ENCODE measurements at places on chromosomes 3 and 15. TPM values are rescaled to one million over a fixed set of nuclear protein-coding genes. Genes with fewer than 3 reads are reported as not detected.
A peak's percentile ranks its signal among the peaks of the same experiment; 100 is the strongest.

DNA sequence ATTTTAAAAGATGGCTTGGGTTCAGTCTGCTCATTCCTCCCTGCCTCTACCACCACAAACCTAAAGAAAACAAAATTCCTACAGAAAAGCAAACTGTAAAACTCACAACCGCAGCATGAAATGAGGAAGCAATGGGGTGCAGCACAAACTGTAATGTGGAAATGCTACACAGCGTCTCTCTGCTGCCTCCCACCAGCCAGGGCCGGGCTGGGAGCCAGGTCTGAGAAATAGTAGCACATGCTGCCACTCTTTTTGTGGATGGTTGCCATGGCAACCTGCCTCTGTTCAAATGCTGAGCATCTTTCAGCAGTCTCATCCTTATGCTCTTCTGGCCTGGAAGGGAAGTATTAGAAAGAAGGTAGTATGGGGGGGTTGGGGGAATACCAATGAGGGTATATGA is 55.4 kb downstream of the EOMES start:
- DNase-seq, result no peak

- DNase-seq, result no peak
Observed at GRCh38 chr3:135083756-135084155, 288.7 kb downstream of the EPHB1 start.

GRCh38 chr3:95434491-95434890 is 1371.6 kb downstream of the NSUN3 start:
- no peak for DNase-seq

GRCh38 chr3:56347219-56347871 is 120.9 kb downstream of the ERC2 start:
- DNase-seq, result peak; percentile 16

TEX55 gene
- 0.33 TPM for total RNA-seq

GRCh38 chr15:62835762-62836161 is 206.8 kb upstream of the TPM1 start:
- no peak for DNase-seq

DNA sequence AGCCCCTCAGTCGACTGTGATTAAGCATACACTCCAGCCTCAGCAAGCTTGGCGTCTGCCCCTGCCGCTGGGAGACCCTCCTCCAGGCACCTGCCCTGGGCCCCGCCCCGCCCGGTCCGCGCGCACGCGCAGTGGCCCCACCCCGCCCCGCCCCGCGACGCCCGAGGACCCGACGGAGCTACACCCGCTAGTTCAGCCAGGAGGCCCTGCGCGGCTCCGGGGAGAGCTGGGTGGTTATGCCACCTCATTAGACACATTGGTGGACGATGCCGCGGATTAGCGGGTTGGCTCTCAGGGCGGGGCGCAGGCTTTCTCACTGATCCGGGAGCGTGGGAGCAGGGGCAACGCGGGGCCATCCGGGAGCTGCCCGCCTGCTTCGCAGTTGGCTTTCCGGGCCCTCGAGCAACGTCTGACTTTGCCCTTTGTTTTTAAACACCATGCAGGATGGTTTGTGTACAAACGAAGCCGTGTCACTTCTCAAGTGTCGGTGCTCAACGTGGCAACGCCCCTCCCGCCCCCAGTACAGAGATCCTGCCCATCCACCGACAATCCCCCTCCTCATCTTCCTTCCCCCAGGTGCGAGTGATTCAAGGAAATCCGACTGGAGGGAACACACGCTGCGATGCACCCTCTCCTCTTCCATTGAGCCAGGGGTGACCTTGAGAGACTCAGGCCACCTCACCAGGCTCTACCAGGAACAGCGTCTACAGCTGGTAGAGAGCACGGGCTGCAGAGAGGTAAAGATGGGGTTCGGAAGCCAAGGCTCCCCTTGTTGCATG is 109.3 kb downstream of the SHQ1 start:
- no peak for DNase-seq

DNA sequence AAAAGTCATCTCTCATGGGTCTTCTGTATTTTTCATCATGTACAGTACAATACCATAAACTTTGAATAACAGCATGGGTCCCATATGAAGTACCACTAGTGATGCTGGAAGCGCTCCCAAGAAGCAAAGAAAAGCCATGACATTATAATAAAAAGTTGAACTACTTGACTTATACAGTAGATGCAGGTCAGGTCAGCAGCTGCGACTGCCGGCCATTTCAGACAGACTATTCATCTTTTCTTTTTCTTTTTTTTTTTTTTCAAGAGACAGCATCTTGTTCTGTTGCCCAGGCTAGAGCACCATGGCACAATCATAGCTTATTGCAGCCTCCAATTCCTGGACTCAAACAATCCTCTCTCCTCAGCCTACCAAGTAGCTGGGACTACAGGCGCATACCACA is 10.2 kb downstream of the RAF1 start:
- DNase-seq, result no peak

ITGB5 gene
- total RNA-seq, result 67.2 TPM

LXN gene
- 332 TPM for total RNA-seq

GRCh38 chr3:52518723-52519444 is 14.8 kb downstream of the NT5DC2 start:
- DNase-seq, result no peak

DNA sequence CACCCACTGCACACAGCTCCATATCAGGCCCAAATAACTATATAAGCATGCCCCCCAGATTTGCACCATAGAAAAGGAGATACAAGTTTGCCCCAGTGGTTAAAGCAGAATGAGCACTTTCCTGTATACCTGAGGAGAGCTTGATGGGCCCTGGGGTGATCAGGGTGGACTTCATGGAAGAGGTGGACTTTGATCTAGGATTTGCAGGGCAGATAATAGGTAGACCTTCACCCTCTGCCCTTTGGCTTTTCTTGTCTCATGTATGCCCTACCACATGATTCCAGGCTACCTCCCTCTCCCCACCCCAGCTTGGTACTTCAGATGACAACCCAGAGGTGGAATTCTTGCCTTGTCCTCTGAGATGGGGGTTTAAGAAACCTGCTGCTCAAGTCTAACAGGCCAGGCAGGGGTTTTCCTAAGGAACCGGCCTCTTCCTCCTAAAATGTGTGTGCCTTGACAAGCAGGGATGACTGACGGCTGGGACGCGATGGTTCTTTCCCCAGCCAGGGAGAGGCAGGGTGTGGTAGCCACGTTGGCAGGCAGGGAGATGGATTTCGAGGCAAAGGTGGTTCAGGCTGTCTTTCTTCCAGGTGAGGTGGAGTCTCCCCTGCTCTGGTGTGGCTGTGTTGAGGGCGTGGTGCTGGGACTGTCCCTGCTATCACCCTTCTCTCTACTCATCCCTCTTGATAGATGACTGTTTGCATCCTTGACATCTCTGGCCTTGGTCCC is 6.6 kb upstream of the RHCG start:
- DNase-seq, result peak; percentile 79

GRCh38 chr15:78437762-78438618 is at the start of gene IREB2:
Gene IREB2 (plus strand): TSS chr15:78438216. CDS start chr15:78438338, 122 bp downstream.
- DNase-seq, result peak; percentile 97

GOLGA8H gene
- 1.0 TPM for total RNA-seq

DNA sequence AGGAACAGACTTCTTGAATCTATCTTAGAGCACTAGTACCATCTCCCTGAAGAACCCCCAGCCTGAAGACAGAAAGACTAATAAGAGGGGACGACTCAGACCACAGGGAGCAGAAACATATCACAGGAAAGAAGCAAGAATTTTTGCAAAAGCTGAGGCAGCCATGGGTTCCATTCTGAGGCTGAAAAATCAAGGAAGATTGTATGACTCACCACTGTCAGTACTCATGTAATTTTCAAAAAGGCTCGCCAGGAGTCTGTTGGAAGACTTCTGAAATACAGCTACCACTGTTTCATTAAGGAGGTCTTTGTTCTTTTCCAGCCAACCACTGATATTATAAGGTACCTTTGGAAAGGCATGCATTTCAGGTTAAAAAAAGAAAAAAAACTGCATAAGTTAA is 47.5 kb downstream of the MYH15 start:
- peak; percentile 31 for DNase-seq

TGM5 gene
- not detected for total RNA-seq

ALPK3 gene
- 6.9 TPM for total RNA-seq

DNA sequence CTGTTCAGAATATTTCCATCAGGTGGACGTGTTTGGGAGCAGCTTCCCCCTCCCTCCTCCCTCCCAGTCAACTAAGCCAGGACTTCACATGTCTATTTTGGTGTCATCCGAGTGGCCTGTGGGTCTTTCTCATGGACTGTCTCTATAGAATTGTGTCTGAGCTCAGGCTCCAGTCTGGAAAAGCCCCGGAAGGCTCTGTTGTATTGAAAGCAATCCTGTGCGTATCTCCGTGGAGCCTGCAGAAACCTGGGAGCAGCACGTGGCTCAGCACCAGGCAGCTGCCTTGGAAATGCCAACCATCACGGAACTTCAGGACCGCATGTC is 25.2 kb downstream of the COLQ start:
- DNase-seq, result no peak

DNA sequence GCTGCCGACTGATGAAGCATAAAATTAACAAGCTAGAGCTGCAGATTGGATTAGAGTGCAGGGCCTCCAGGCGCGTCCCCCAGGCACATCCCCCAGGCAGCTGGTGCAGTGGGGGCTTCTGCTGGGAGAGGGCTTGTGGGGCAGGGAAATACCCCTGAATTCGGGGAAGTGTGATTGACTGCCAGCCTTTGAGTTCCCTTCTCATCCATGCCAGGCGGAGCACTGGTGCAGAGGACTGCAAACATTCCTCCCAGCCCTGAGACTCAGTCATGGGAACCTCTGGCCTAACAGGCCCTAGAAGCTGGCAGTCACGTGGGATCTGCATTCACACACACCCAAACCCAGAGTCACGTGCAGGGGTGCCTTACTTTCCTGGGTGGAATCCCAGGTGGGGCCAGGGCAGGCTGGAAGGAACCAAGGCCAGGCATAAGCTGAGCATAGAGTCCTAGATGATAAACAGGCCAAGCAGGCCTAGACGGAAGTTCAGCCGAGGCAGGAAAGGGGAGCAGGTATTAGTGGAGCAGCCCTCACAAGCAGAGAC is 46.2 kb upstream of the SEC22A start:
- DNase-seq, result no peak

- no peak for DNase-seq
Observed at GRCh38 chr15:60854858-60855564, 374.1 kb downstream of the RORA start.

- DNase-seq, result no peak
Observed at GRCh38 chr3:17799312-17799711, 56.9 kb upstream of the TBC1D5 start.

ELP6 gene
- 64.5 TPM for total RNA-seq

DNA sequence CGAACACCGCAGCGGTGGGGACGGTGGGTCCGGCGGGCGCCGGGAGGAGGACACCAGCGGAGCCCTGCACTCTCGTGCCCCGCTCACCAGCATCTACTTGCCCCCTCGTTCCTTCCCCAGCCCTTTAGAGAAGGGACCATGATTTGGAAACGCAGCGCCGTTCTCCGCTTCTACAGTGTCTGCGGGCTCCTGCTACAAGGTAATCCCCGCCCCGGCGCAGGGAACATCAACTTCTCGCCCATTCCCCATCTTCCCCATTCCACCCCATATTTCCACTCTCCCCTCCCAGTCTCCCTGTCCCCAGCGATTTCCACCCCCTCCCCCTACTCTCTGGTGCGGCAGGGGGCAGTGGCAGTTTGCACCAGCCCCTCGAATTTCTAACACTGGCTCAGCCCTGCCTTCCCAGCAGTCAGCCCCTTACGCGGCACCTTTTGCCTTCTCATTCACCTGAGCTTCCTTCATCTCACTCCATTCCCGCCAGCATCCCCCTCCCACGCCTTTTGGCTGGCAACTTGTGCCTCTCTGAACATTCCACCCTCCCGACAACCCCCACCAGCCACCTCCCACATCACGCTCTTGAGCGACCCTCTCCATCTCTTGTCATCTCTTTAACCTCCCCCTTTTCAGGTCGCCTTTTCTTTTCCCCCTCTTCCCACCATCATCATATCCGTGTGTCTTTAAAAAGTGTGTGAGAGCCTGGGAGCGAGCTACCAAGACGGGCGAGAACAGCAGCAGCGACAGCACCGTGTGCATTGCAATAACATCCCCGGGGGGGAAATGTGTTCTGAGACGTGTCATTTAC is 882 bp downstream of the CADM2 start:
- no peak for DNase-seq

DNA sequence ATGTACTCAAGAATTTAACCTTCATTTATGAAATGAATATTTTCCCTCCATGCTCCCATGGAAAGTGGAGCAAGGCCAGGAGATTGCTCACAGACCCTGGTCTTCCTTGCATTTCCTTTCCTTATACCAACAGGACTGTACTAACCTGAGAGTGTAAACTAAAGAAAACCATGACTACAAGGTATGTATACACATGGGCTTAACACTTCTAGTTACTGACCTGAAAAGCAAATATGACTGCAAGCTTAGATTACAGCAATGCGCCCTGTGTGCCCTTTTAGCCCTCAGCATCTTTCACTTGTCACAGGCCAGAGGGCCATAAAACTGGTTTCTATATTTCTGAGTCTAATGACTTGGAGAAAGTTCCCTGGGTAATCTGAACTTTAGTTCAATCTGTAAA is 52.1 kb downstream of the NEK10 start:
- DNase-seq, result no peak

- no peak for DNase-seq
Observed at GRCh38 chr15:38701149-38701548, 136.5 kb upstream of the RASGRP1 start.

SHF gene
- 2.2 TPM for total RNA-seq

- DNase-seq, result no peak
Observed at GRCh38 chr3:49410066-49410845, 1.5 kb downstream of the RHOA start.

CLDN18 gene
- total RNA-seq, result not detected

EXD1 gene
- total RNA-seq, result not detected

DNA sequence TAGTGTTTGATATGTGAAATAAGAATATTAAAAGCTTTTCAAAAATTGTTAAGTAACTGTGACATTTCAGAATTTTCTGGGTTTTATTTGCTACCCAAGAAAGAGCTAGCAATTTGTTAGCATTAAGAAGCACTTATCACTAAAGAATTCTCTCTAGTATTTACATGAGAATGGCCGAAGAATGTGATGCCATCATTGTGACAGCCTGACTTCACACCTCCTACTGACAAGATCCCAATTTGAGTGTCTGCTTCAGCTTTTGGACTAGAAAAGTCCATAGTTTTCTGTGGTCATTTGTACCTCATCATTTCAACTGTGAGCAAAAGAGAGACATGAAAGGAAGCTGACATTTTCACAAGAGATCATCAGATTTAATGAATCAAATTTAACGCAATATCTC is 548.1 kb upstream of the AGTR1 start:
- DNase-seq, result no peak

GRCh38 chr15:26864664-26865191 is 2.1 kb upstream of the GABRA5 start:
- peak; percentile 60 for DNase-seq

GRCh38 chr15:52529341-52529924 is 753 bp upstream of the MYO5A start:
- DNase-seq, result no peak

DNA sequence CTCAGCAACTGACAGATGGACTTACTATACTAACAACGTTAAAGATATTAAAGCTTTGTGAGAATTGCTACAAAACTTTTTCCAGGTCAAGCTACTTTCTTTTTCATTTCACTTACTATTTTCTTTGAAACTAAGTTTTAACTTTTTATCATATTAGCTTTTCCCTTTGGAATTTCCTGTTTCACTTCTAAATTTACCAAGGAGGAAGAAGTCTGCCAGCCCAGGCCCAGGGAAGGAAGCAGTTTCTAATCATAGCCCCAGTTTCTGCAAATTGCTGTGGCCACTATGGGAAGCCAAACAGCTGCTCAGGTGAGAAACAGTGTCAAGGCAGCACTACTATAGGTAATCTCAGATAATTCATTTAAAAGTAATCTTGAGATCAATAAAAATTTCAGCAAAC is 18.4 kb downstream of the CYFIP1 start:
- DNase-seq, result no peak

TMEM207 gene
- not detected for total RNA-seq
